Nephron progenitor cell (in vitro differentiated cells): ENCODE measurements at places on chromosomes 3 and 15.

- no peaks in the 10 kb centered on the region for H3K36me3 ChIP-seq
- no peak overlapping the region for H3K27ac ChIP-seq
- H3K4me1 ChIP-seq: no peaks in the 10 kb centered on the region
- DNase-seq: no peak
- H3K27me3 ChIP-seq: peaks cover 5% of the 10 kb centered on the region
These were observed 24.8 kb upstream of the RIOX2 start for GRCh38 chr3:97996988-97997387.

DNA sequence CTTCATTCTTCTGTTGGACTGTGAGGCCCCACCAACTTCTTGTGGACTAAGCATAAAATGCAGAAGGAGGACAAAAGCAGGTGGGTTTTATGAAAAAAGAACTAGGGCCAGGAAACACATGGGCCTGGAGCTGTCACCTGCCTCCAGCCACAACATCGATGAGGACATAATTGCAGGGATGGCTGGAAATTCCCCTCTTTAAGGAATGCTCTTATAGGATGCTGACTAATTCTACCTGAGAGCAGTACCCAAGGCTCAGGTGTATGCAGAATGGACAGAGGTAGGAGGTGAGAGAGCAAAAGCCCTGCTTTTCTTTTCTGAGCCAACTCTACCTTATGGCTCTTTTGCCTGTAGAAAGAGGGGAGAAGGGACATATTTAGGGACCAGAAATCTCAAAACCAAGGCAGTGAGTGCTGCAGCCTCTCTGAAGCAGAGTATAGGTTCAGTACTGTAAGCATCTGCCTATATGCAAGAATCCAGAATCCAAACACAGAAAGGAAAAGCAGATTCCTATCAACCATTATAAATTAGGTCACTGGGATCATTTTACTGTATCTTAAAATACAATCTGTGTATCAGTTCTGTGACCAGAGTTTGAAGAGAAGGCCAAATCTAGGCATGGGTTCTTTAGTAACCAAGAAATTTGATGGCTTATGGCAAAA is 205.3 kb upstream of the WNT5A start:
- no peak overlapping the region for H3K4me3 ChIP-seq
- DNase-seq: no peak
- H3K27ac ChIP-seq: peak overlapping the region; percentile 75
- H3K4me1 ChIP-seq: peaks cover 67% of the 10 kb centered on the region
- H3K27me3 ChIP-seq: no peaks in the 10 kb centered on the region

GRCh38 chr15:71114887-71115566 is at the start of gene THSD4:
Gene THSD4 (plus strand): TSS chr15:71115471.
- H3K4me1 ChIP-seq: peaks cover 73% of the 10 kb centered on the region
- H3K27me3 ChIP-seq: peaks cover 15% of the 10 kb centered on the region
- peak within 1 kb of the TSS; percentile 85 for H3K4me3 ChIP-seq

DNA sequence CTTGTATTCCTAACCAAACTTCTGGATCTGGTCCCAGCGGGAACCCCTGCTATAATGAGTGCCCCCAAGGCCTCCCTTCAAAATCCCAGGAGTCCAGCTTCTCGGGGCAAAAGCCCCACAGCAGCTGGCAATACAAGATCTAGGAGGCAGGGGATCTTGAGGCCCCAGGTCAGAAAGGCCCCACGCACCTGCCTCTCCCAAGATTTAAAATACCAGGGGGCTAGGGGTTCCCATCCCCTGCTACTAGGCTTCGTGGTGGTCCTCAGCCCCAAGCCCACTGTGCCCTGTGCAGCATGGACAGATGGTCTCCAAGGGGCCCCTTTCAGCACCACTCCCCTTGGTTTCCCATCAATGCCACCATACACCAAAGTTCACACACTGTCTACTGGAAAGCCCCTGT is 15.8 kb upstream of the CYP11A1 start:
- no peaks in the 10 kb centered on the region for H3K36me3 ChIP-seq
- no peak overlapping the region for H3K27ac ChIP-seq

GRCh38 chr3:152452318-152452717 is 183.6 kb downstream of the MBNL1 start:
- H3K4me1 ChIP-seq: no peaks in the 10 kb centered on the region
- no peak overlapping the region for H3K4me3 ChIP-seq
- no peak overlapping the region for H3K27ac ChIP-seq
- H3K27me3 ChIP-seq: peaks cover 3% of the 10 kb centered on the region
- peaks cover 5% of the 10 kb centered on the region for H3K36me3 ChIP-seq

DNA sequence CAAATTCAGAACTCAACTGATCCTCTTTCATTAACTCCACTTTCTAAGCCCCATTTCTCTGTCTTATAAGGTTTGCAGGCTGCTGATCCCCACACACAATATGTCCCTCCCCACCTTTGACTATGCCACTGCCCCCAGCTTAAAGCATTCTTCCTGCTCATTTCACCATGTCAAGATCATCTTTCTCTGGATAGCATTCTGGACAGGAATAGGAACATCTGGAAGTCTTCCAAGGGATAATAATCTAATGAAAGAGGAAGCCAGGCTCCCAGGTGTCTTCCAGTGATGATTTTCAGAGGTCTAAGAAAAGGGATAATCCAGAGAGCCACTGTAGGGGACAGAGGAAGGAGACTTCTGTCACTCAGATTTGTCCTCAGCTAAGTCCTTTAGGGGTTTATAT is 54.6 kb upstream of the GALNT15 start:
- H3K36me3 ChIP-seq: no peaks in the 10 kb centered on the region
- peak overlapping the region; percentile 17 for H3K27ac ChIP-seq
- no peak overlapping the region for H3K4me3 ChIP-seq
- no peak for DNase-seq
- H3K27me3 ChIP-seq: peaks cover under 1% of the 10 kb centered on the region

- no peaks in the 10 kb centered on the region for H3K27me3 ChIP-seq
- no peak overlapping the region for H3K27ac ChIP-seq
- H3K4me1 ChIP-seq: no peaks in the 10 kb centered on the region
- DNase-seq: no peak
- H3K36me3 ChIP-seq: peaks cover 4% of the 10 kb centered on the region
These were observed 192.2 kb downstream of the MBNL1 start for GRCh38 chr3:152460936-152461335.

DNA sequence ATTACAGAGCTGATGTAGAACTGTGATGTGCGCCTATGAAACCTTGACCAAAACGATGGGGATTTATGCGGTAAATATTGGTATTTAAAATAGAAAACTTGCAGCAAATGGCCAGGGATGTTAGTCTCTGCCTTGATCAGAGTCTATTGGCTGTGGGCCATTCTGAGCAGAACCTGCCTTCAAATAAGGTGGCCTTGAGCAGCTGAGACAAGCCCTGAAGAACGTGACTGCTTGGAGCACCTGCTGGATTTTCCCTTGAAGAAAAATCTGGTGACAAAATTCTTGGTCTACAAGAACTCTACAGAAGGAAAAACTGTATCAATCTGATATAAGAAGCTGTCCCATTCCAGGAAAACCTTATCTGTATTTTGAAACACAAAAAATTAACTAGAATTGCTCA is 820.1 kb upstream of the EPHA6 start:
- no peak for DNase-seq
- no peaks in the 10 kb centered on the region for H3K36me3 ChIP-seq
- H3K27me3 ChIP-seq: no peaks in the 10 kb centered on the region
- H3K4me1 ChIP-seq: no peaks in the 10 kb centered on the region
- H3K4me3 ChIP-seq: no peak overlapping the region

DNA sequence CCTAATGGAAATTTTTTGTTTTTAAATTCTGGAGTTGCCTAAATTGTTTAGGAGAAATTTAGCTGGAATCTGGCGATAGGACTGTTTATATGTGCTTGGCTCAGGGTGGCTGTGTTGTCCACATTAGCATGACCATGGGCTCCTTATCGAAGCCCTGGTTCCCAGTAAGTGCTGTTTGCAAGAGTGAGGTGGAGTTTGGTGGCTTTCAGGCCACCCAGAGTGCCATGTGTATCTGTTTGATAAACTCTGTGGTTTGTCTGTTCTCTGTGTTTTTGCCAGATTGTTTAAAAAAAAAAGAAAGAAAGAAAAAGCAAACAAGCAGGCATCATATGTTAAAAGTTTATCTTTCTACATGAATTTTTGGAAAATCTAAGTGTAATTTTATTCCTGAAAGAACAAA is 51.5 kb downstream of the PLCL2 start:
- peaks cover 4% of the 10 kb centered on the region for H3K4me1 ChIP-seq
- no peak for DNase-seq
- H3K36me3 ChIP-seq: no peaks in the 10 kb centered on the region
- no peak overlapping the region for H3K27ac ChIP-seq
